ENCODE measurements at places on chromosomes 7 and 10.

DNA sequence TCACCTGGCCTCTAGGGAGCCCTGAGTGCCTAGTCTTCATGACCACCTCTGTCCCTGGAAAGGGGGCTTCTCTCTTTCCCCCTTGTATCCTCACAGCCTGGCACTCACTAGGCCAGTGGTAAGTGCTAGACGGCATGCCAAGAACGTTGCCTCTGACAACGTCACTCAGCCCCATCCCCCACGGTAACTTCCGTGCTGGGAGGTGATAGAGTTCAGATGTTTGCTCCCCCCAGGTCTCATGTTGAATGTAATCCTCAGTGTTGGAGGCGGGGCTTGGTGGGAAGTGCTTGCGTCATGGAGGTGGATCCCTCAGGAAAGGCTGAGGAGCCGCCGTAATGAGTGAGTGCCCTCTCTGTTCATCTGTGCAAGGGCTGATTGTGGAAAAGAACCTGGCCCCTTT lies 343.3 kb upstream of the MKI67 start:
- DNase-seq: no peak

DNA sequence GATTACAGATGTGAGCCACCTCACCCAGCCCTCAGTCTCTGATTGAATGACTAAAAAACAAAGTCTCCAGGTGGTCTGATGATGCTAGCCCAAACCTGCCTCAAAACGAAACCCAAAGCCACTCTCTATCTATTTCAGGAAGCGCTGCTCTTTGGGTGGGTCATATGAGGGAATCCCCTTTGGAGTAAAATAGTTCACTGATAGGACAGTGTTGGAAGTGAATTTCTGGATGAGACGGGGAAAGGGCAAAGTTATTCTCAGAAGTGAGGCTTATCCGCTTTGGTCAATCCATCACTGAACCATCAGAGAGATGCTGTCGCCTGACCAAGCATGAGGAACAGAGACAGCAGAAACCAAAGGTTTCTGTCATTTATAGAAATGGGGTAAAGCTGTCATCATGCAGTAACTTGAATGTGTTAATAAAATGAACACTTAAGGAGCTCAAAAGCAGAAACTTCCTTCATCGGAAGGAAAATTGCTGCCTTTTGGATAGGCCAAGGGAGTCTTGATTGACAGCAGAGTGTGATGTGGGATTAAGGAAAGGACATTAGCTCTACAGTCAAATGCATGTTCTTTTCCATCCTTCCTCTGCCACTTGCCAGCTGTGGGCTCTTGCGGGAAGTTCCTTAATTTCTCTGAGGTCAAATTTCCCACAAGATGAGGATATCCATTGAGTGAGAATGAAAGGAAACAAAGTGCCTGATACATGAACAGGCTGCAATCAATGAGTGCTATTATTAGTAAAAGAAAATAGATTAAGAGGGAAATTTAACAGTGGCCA lies 64.9 kb upstream of the C1QL3 start:
- DNase-seq: no peak

DNA sequence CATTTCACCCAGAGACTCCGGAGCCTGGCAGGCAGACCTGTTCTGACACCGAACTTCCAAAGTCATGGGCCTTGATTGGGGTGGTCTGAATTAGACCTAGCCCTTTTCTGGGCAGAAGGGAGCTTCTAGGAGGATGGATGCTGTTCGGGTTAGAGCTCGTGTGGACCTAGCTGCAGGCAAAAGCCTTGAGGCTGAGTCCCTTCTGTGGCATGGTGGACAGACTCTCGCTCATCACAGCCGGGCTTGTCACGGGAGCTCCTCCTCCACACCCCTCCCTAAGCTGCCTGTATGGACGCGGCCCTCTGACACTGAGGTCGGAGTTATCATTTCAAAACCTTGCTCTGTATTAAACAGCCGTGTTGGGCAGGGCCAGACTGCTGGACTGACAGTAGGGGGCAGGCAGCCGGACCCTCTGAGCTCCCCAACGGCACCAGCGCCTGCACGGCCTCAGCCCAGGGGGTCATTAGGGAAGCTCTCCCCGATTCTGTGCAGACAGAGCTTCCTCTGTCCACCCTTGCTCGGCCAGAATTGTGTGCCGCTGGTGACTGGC lies 2.2 kb downstream of the IRF5 start:
- no peak for DNase-seq

DNA sequence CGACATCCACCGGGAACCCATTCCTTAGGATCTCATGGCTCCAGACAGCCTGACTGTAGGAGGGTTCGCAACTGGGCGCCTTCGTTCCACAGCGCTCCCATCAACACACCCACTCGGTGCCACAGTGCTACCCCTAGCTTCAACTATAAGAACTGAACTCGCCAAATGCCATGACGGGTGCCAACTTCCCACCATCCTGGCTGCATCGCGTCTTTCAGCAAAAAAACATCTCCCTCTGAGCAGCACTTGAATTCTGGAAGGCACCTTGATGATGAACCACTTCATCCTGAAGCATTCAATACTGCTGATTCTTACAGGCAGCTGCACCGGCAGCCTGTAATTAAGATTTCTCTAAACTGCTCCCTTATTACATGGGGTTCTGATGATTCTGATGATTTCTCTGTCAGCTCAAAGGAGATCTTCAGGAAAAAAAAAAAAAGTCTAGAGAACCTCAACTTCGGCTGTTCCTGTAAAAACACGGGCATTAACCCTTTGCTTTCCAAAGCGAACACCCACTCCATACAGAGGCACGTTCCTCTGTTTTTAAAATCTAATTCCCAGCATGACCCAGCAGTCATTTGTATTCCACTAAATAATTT lies 1.3 kb downstream of the CYTH3 start:
- peak; percentile 57 for DNase-seq

DNA sequence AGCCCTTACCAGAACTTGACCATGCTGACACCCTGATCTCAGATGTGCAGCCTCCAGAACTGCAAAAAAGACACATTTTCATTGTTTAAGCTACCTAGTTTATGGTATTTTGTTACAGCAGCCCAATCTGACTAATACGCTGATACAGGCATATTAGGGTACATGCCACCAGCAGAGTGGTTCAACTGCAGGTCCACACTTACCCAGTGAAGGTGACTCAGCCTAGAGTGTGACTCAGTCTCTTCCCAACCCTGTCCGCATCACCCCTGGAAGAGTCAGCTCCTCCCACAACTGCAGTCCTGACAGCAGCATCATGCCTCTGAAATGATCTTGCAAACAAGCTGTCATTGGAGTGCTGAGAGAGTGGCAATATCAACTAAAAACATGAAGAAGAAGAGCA lies 30.8 kb upstream of the GOT1 start:
- no peak for DNase-seq

- no peak for DNase-seq
Measured at GRCh38 chr10:133279326-133280226, 2.9 kb upstream of the ADAM8 start.

DNA sequence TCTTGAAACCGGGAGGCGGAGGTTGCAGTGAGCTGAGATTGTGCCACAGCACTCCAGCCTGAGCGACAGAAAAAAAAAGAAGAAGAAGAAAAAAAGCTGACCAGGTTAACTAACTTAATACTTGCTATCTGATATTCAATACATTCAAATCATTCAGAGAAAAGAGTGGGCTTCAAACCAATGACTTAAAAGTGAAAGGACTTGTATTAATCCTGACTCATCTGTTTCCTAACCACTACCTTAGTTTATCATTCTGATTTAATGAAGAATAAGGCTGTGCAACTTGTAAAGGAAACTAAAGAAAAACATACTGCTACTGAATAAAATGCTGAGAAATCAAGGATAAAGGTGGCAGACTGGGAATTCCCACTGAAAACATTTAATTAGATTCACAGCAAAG lies 128.4 kb downstream of the NRBF2 start:
- no peak for DNase-seq

GRCh38 chr7:95201727-95202126 lies 122.6 kb downstream of the PON1 start:
- DNase-seq: no peak

GRCh38 chr7:17463511-17464085 lies 165.1 kb downstream of the AHR start:
- no peak for DNase-seq

- no peak for DNase-seq
Measured at GRCh38 chr7:138502023-138502767, 42.1 kb downstream of the TRIM24 start.

GRCh38 chr7:153023194-153023592 lies 263.6 kb downstream of the ACTR3B start:
- DNase-seq: no peak

- no peak for DNase-seq
Measured at GRCh38 chr7:25930492-25931048, 221.4 kb upstream of the NFE2L3 start.

GRCh38 chr10:1736972-1737221 lies 428 bp downstream of the ADARB2 start:
- DNase-seq: no peak

DNA sequence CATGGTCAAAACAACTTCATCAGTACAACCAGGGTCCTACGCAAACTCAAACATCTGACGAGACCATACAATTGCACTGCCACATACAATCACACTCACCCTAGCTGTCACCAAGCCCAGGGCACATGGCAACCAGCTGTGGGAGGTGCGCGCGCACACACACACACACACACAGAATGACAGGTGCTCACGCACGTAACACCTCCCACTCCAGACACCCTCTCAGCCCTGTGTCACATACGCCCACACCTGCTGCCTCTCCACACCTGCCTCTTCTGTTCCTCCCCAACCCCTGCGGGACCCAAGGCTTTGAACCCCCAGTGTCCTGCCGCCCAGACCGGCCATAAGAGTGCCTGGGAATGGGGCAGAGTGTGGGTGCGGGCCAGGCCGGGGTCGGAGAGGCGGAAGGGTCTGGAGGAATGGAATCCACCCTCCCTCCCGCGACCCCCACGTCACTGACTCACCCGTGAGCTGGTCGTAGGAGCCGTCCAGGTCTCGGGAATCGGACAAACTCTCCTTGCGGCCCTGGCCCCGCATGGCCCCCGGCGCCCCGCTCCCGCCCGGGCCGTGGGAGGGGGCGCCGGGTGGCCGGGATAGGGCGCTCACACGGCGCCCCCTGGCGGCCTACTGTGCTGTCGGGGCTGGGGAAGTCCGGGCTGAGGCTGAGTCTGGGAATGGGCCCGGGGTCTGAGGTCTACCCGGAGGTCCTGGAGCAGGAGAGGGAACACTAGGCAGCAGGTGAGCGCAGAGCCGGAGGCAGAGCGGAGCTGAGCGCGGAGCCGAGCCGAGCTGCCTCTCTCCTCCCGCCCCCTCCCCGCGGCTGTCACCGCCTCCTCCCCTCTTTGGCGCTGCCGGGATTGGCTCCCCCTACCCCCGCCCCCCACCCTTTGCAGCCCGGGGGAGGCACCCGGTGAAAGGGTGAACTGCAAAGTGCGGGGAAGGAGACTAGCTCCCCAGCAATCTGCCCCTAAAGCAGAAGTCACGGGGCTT lies at the start of gene KCNIP2:
KCNIP2 (minus strand) TSS at position 769 of the 990 bp plus-strand sequence; CDS start at position 537, 232 bp downstream.
- no peak for DNase-seq

- DNase-seq: no peak
Measured at GRCh38 chr10:129277841-129278240, 189.2 kb upstream of the MGMT start.

DNA sequence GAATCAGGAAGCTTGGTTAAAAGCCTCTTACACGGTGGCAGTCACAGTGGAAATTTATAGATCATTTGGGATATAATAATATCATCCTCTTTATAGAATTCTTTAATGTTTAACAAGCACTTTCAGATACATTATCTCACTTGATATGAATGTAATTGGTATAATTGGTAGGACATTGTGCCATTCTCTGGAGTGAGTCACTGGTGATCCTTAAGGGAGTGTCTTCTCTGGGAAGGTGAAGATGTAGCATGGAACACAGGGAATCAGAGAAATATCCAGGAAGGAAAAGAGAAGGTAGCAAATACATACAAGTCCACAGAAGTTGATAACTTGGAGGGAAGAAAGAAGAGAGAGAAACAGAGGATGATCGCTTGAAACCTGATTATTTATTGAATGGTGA lies 9.8 kb downstream of the PTPRZ1 start:
- no peak for DNase-seq

DNA sequence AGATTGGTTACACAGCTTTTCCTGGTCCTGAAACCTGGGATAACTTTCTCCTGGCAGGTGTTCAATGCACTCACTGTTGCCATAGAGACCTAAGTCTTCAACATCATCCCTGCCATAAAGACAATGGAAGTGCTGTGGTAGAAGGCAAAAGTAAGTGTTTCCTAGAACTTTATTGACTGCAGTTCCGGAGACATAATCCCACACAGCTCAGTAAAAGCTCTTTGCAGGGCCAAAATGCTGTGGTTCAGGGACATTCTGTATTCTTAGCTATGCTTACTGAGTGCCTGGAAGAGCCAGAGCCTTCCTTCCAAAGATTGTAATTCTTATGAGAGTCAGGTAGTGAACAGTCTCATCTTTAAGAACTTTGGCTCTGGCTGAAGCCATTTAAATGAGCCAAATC lies 5.3 kb downstream of the WIPF3 start:
- DNase-seq: no peak

DNA sequence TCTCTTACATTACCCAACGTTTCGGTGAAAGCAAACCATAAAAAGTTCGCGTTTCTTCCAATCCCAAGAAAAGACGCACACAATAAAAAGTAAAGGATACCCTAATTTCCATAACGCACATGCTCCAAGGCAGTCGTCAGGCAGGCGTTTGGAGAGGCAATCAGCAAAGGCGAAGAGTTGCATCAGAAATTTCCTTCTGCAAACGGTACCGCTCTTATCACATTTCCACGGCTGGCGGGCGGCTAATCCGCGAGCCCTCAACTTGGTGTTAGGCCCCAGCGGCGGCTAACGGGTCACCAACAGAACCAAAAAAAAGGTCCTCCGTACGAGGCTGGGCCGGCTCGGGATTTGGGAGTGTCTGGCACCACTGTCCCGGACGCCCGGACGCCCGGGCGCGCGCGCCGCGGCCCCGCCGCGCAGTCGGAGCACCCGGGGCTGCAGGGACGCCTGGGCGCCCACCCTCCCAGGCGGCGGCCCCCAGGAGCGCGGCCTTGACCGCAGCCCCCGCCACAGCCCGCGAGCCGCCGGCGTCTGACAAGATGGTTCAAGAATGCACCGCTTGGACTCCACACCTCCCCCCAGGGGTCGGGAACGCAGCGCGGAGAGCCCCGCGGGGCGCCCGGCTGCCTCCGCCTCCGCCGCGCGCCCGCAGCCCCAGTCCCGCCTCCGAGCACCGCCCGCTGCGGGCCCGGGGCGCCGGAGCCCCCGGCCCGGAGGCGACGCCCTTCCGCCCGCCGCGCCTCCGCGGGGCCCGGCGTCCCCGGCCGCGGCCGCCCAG lies 9.8 kb upstream of the GRB10 start:
- DNase-seq: peak; percentile 64

GRCh38 chr7:96316949-96317348 lies 4.9 kb downstream of the SLC25A13 start:
- no peak for DNase-seq
